ENCODE measurements at places on chromosomes 3 and 15.

DNA sequence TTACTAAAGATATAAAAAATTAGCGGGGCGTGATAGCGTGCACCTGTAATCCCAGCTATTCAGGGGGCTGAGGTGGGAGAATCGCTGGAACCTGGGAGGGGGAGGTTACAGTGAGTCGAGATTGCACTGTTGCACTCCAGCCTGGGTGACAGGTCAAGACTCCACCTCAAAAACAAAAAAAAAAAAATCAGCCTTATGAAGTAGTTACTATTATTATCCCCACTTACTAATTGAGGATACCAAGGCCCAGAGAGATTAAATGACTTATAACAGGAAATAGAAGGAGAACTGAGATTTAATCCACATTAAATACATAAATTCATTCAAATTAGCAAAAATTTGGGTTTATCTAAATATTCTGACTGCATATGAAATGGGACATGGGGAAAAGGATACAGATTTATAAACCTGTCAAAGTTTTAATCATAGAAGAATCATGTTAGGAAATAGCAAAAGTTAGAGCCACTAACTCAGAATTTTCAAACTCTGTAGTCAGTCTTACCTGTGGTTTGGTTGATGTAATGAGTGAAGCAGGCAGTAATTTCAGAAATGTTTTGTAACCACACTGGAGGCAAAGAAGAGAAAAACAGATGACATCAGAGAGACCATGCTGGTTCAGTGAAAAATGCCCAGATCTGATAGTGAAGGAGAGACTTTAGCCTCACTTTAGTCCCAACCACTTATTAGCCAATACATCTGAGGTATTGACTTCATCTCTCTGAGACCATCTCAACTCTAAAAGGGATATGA is 25.0 kb upstream of the ACAP2 start:
- DNase-seq, result no peak

DNA sequence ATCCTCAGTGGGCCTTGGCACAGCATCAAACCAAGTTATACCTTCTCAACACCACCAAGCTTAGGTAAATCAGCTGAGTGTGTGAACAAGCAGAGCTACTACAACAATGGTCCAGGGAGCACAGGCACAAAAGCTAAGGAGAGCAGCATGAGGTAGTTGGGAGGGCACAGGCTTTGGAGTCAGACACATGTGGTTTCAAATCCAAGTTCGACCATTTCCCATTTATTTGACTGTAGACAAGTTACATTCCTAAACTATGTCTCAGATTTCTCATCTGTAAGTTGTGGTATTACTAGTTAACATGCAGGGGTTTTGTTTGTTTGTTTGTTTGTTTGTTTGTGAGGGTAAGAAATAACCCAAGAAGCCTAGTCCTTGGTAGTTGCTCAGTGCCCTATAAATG is 46.9 kb downstream of the MLH1 start:
- DNase-seq, result no peak

- no peak for DNase-seq
Measured at GRCh38 chr3:113712129-113712528, 15.7 kb upstream of the USF3 start.

DNA sequence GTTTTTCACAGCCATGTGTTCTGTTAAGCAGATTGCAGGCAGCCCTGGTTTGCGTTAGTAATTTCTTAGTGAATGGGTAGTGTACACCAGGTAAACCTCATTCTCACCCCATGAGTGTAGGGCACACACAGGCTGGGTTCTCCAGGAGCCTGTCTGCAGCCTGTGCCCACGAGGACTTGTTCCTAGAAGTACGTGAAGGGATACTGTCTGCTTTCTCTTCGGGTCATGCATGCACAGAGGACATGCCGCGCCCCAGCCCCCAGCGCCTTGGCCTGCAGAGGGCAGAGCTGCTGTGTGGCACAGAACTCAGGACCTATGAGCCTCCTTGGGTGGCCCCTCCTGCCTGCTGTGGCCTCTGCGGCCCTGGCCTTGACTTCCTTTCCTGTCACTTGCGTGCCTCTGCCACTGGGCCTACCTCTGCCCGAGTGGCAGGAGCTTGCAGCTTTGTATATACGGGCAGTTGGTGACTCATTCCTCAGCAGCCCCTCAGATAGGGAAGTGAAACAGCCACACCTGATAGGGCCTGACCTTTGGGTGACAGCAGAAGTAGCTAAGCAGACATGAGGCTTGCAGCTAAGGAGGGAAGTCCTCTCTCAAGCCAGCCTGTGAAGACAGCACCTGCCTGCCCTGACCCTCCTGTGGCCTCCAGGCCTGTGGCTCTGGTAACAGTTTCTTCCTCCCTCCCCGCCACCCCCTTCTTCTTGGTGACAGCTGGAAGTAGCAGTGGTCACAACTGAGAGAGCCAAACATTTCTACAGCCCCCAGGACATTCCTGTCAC is 19.5 kb downstream of the PPCDC start:
- DNase-seq, result peak; percentile 48

DNA sequence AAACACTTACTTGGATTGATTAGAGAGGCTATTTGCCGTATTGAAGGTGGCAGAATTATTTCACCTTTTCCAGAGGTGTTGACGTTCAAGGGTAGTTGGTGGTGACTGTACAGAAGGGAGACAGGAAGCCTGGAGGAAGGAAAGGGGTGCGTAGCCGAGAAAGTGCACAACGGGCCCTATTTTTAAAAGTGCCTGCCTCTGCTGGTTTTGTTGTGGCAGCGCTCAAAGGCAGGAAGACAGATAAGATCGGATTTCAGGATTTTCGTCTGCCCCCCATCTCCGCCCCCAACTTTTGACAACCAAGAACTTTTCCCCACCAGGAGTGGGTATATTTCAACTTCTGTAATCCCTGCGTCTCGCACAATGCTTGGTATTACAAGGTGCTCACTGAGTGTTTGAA is 38.5 kb downstream of the SMAD3 start:
- DNase-seq, result no peak

GRCh38 chr3:147380387-147380951 is 25.9 kb downstream of the ZIC4 start:
- DNase-seq, result no peak

GRCh38 chr15:38687775-38688495 is 123.3 kb upstream of the RASGRP1 start:
- no peak for DNase-seq

- no peak for DNase-seq
Measured at GRCh38 chr3:32969656-32970055, 18.2 kb downstream of the CCR4 start.

DNA sequence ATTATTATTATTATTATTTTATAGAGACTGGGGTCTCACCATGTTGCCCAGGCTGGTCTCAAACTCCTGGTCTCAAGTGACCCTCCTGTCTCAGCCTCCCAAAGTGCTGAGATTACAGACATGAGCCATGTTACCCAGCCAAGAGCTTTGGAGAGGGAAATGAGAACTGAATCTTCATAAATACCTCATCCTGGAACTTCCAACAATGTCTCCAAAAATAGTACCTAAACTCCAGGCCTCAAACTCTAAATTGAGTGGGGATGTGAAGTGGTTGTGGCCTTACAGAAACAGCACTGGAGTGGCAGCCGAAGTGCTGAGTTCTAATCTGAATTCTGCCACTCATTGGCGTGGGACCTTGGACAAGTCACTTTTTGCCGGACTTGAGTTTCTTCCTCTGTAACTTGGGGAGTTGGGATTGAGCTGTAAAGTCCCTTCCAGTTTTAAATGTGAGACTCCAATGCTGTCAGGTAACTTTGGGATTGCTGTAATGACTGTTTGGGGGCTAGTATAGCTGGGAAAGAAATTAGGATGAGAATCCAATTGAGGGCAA is 10.0 kb upstream of the SRP14 start:
- DNase-seq, result no peak
